ENCODE measurements at places on chromosomes 2 and 18.
A peak's percentile ranks its signal among the peaks of the same experiment; 100 is the strongest.

GRCh38 chr2:111662039-111662770 lies 221.8 kb downstream of the ANAPC1 start:
- DNase-seq, result no peak

DNA sequence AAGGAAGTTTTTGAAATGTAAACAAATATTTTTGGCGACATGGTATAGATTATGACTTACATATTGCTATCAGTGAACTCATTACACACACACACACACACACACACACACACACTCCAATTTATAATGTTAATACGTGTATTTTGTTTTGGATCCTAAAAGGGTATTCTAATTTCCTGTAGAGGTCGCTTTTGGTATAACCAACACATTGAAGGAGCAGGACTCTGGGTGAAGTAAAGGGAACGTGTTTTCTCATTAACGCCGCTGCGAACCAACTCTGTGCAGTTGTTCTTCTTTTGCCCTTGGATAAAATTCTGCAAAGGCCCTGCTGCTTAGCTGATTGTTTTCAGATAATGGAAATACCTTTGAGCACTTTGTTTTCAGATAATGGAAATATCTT lies 190.4 kb downstream of the PMAIP1 start:
- DNase-seq, result no peak

DNA sequence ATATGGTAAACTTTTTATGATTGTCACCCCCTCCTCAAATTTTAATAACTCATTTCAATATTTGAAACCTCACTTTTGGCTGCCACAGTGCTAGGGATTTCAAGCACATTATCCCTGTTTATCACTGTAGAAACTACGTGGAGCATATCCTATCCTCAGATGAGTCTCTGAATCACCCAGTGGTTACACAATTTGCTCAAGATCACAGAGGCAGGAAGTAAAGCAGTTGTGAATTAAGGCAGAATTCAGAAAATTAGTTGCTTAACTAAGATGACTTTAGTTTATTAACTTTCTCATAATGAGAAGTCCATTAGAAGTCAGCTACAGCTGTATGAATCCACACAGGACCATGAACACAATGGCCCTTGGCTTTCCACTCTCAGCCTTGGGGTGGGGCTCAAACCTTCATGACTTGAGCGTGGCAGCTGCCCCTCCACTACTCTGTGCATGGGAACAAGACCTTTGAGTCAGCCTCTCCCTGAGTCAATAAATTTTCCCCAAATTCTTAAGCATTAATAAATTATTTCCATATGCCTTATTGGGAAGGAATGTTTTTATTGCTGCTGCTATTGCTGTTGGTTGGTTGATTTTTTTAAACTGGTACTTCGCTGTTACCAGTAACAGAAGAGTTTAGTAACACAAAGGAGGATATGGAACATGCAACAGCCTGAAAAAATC lies 369.0 kb downstream of the CBLN2 start:
- no peak for DNase-seq

GRCh38 chr2:43105586-43106558 lies 120.5 kb downstream of the ZFP36L2 start:
- no peak for DNase-seq

GRCh38 chr18:78765142-78765541 lies 214.5 kb upstream of the SALL3 start:
- no peak for DNase-seq

GRCh38 chr2:180690611-180691010 lies 289.8 kb upstream of the UBE2E3 start:
- DNase-seq, result no peak

DNA sequence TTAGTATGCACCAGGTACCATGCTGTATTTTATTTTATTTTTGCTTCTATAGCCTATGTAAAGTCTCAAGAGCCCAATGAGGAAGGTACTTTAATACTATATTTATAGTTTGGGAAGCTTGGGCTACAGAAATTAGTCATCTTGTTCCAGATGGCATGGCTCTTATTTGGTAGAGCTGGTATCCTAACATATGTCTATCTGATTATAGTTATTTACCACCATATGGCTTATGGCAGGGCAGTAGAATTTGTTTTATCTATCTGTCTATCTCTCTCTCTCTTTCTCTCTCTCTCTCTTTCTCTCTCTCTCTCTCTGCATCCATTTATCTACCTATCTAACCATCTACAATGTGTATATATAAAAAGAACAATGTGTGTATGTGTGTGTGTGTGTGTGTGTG lies 1293.7 kb upstream of the SLC39A10 start:
- DNase-seq, result no peak

DNA sequence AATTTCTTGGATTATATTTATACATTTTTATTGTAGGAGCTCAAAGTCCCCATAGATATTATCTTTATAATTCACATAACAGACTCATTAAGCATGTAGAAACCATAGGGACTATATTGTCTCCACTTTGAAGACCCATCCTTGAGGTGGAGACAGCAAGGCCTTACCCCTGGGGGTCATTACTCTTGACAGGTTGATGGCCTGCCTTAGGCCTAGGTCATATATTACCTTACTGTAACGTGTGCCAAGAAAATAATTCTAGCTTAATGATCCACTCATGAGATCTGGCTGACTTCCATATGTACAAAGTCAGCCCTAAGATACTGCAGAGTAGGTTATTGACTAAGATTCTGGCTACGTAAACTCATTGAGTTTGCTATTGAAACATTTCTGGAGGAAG lies 65.4 kb upstream of the GLS start:
- DNase-seq, result no peak

DNA sequence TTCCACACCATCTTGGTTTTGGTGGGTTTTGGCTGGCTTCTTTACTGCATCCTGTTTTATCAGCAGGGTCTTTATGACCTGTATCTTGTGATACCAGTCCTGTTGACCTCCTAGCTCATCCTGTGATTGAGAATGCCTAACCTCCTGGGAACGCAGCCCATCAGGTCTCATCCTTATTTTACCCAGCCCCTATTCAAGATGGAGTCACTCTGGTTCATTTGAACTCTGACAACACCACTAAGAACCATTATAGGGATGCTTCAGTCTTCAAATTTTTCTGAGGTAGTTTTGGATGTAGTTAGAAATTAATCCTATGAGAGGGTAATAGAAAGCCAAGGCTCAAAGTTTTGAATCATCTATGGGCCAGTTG lies 287.8 kb upstream of the SLC39A10 start:
- no peak for DNase-seq

DNA sequence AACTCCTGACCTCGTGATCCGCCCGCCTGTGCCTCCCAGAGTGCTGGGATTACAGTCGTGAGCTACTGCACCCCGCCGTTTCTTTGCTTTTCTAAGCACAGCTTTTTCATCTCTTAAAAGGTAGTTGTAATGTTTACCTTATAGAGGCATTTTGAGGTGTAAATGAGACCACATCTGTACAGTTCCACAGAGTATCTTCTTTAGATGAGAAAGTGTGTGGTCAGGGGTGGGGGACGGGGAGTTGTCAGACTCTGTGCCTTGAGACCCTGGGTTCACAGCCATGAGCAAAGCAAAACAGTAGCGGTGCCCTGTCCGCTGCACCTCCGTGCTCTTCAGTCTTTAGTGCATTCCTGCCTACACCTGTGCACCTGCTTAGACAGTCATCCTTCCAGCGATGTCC lies 251.6 kb downstream of the ZNF407 start:
- no peak for DNase-seq

- no peak for DNase-seq
Observed at GRCh38 chr2:211730215-211730614, 808.4 kb downstream of the ERBB4 start.

- DNase-seq, result no peak
Observed at GRCh38 chr2:238379096-238379810, 47.5 kb upstream of the ASB1 start.

DNA sequence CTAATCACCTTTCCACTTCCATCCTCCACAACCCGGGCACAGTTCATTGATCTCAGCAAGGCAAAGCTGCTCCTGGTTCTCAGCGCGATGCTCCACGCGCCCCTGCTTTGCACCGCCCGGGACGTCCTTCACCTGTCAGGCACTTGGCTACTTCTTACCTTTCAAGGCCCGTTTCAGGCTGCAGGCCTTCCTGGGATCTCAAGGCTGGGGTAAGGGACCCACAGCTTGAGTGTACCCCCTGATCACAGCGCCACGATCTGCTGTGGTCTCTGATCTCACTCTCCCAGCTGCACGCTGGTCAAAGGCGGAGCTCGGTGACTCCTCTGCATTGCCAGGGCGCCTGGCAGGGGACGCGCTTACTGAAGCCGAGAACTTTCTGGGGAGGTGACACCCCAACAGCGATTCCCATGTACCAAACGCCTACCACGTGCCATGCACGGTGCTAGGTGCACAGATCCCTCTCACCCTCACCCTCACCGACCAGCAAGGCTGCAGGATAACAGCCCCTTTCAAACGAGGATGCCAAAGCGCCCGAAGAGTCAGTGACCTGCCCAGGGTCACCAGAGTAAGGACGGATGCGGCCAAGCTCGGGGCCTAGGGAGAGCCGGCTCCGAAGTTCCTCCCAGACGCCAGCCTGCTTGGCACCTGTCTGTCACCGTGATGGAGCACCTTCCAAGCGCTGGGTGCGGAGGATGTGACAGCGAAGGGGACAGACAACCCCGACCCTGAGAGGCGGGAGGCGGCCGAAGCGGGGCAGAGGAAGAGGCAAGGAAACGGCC lies 818 bp downstream of the ITGB1BP1 start:
- peak; percentile 72 for DNase-seq

All from H1 (cell line).